ENCODE measurements at places on chromosomes 6 and 20. TPM values are rescaled to one million over a fixed set of nuclear protein-coding genes. Genes with fewer than 3 reads are reported as not detected.

DNA sequence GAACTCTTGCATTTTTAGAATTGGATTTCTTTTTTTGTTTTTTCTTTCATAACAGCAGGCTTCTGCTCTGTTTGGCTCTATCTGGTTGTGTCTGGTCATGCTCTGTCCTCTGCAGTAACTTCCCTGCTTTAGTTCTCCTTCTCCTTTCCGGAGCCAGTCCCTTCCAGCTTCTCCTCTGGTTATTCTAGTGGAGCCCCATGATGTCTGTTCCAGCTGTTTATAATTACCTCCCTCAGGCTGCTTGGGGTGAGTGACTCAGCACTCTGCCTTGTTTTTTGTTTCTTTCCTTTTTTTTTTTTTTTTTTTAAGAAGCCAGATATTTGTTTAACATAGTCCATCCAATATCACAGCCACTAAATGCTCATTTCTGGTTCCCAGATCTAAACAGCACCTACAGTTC lies 409.6 kb downstream of the MAFB start:
- peak; percentile 45 for DNase-seq

- DNase-seq = no peak
Measured at GRCh38 chr20:62696989-62697388, 11.6 kb upstream of the NTSR1 start.

DNA sequence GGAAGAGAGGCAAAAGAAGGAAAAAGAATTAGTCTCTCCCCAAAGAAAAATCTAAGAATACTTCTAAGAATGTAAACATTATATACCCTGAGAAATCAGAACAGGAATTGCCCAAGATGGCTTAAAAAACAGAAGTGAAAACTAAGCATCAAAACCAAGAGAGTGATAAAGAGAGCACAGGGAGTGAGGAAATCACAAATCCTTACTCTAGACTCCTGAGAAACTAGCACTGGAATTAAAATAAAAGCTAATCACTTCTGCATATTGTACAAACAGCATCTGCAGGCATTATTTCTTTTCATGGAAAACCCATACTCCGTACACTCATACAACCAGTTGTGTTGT lies 285.7 kb downstream of the BTBD9 start:
- no peak for DNase-seq

GRCh38 chr6:118408863-118409262 lies 139.2 kb upstream of the PLN start:
- DNase-seq = no peak

- no peak for DNase-seq
Measured at GRCh38 chr6:106227612-106228507, 97.7 kb downstream of the ATG5 start.

DNA sequence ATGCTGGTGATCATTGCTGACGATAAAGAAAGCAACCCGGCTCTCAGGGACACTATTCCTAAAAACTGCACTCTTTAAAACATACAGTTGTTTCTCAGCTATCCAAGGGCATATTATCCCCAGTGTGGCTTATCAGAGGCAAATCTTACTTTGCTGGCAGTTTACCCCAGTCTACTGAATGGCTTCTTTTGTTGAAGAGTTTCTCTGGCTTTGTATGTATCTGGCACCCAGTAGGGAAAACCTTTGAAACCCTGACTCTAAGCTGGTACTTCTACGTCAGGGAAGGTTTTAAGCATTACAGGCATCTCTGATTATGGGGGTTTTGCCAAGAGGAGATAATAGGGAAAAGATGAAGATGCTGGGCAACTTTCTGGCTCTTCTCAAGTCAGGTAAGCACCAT lies 637.6 kb upstream of the CHD6 start:
- no peak for DNase-seq

DNA sequence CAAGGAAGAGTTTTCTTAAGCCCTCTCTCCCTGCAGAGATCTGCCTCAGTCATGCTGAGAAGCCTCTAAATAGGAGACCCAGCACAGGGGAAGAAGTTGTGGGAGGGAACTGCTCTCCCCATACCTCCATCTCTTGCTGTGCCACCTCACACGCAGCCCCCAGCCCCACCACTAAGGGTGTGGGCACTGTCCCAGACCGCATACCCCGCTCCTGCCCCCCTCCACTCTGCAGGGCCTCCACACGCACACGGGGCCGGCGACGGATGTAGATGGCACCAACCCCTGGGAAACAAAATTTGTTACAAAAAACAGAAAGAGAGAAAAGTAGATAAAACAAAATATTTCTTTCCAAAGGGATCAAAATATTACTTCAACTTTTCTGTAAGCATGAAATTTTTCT lies 10.2 kb upstream of the CPNE1 start:
- DNase-seq = no peak

DNA sequence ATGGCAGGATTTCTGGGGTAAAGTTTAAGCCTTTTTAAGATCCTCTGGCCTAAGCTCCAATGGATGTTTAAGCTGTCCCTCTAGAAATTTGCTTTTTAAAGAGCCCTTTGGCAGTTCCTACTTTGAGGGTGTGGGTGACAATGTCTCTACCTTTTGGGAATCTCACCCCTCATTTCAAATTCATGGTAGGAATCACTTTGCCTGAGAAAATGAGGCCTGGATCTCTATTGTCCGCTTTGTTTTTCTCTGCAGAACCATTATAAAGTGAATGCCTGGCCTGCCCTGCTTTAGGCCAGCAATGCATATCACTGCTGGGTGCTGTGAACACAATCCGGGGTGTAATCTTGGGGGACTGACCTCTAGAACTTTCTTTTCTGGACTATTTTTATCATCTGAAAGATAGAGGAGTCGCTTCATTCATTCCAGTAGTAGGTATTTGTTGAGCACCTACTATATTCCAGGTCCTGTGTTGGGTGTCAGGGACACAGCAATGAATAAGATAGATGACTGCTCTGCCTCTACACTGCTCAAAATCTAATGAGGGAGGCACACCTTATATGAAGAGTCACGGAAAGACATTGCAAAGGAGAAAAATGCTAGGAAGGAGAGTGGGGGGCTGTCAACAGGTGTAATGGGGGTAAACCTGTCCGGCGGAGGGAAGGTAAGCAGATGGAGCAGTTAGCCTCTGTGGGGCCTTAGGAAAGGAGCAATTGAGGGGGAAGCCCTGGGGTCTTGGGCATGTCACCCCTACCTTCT lies 8.6 kb upstream of the COMMD7 start:
- no peak for DNase-seq

DNA sequence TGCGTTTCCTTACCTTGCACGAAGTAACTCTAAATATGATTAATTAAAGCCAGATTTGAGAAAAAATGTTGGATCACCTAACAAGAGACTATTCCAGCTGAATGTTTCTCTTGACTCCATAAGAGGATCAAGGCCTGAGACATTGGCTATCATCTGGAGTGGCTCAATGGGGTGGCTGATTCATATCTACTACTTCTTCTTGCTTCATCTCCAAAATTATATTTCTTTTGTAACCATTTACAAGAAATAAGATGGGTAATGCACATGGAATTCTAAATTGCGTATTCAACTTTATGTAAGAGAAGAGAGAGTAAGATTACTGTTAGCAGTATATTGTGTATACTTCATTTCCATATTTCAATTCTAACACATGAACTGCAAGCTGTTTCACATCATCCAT lies 819.0 kb upstream of the EYS start:
- no peak for DNase-seq

DNA sequence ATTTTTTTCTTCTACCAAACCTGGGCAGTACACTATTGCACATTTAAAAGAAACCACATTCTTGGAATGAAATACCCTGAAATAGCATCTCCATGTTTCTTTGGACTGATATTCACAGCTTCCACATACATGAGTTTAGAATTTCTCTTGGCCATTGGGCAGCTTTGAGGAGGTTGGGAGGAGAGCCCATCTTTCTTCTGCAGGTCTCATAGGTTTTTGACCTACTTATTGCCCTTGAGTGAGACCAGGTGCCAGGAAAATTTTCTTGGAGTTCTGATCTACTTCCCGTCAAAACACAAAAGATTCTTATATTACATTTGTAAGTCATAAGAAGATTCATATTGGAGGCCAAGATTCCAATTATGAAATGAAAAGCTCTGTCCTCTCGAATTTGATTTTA lies 212.0 kb downstream of the IBTK start:
- DNase-seq = no peak

GRCh38 chr20:47725248-47725973 lies 59.9 kb downstream of the SULF2 start:
- DNase-seq = peak; percentile 73

Gene PACSIN1
- total RNA-seq = not detected

Gene OOEP
- total RNA-seq = not detected

Gene FKBP1C
- total RNA-seq = 0.72 TPM

Gene KIAA0408
- total RNA-seq = 0.90 TPM

Gene MYT1
- not detected for total RNA-seq

Gene MATN4
- total RNA-seq = not detected

Gene SFTA2
- total RNA-seq = not detected

Gene DNMT3B
- 1.3 TPM for total RNA-seq
